NCI-H1092 treated with DMSO at 0.1 percent for 48 hours (cell line): ENCODE measurements at places on chromosomes 3 and 15.

- no peak for DNase-seq
These were observed 21.0 kb downstream of the ZNF385D start for GRCh38 chr3:21729888-21730459.

DNA sequence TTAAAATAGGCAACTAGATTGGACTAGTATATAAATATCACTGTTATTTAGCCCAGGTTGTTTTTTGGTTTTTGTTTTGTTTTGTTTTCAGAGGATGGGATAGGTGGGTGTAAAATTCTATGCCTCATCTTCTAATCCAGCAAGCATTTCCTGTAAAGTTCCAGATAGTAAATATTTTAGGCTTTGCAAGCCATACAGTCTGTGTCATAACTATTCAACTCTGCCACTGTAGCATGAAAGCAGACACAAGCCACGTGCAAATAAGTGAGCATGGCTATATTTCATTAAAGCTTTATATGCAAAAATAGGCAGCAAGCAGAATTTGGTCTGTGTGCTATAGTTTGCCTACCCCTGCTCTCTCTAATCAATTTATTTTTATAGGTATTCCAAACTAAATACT lies 657.3 kb upstream of the TGFBR2 start:
- DNase-seq, result no peak

GRCh38 chr15:89307046-89307587 lies 27.5 kb downstream of the POLG start:
- DNase-seq, result no peak

- DNase-seq, result no peak
These were observed 103.2 kb downstream of the PPP2R3A start for GRCh38 chr3:136068708-136069107.

DNA sequence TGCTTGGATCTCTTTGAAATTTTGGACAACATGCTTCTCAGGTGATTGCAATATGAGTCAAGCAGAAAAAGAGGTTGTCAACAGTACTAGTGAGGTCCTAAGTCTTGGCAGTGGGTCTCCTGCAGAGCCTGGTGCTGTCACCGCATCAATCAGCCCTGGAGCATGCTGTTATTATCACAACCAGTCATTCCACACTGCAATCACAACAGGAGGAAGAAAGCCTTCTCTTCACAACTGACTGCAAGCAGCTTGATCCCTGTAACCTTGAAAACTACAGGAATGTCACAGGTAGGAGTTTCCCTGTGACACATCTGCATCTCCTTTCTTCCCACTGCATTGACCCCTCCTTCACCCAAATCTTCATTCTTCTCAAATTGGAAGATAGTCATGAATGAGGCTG lies 451.1 kb upstream of the ATP11B start:
- no peak for DNase-seq

DNA sequence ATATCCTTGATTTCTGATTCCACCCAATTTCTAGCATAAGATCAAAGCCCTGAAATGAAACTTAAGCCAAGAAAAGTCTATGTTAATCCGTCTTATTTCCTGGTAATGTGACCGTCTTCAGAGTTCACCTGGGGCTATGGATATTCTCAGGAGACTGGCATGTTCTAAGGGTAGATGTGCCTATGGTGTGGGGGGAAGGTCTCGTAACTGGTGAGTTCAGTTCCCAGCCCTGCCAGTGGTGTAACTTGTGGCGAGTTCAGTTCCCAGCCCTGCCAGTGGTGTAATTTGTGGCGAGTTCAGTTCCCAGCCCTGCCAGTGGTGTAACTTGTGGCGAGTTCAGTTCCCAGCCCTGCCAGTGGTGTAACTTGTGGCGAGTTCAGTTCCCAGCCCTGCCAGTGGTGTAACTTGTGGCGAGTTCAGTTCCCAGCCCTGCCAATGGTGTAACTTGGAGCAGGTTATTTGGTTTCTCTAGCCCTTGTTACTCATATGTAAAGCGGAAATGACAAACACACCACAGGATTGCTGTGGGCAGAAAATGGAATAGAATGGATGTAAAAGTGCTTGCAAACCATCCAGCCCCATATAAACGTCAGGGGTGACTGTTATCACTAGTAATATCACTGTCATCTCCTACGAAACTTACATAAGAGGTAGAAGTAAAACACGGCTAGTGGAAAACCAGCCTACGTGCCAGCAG lies 30.4 kb downstream of the SLC51A start:
- DNase-seq, result no peak

GRCh38 chr3:7423995-7424394 lies 563.1 kb downstream of the GRM7 start:
- DNase-seq, result no peak

DNA sequence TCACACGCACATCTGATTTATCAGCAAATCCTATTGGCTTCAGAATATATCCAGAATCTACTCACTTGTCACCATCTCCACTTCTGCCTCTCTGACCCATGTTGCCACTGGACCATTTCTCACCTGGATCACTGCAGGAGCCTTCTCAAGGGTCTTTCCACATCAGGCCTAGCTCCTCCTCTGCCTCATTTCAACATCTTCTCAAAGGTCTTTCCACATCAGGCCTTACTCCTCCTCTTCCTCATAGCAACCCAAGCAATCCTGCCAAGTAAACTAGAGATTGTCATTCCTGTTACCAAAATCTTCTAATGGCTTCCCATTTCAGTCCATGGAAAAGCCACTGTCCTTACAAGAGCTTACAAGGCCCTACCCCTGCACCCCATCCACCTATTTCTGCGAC lies 18.0 kb upstream of the DUT start:
- DNase-seq, result no peak

DNA sequence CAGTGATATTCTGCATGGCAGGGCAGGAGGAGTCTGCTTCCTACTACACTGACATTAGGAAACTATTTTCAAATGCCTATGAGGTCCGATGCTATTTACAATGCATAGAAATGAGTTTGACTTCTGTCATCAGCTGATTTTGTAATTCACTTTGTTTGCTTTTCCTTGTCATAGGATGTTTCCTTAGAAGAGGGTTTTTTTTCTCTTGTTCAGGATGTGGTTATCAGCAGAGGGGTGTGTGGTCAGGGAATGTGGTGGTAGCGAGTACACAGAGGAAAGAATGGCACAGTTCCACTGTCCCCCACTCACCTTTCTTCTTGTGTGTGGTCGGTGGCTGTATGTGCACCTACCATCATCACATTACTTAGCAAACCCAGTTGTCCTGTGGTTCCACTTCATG lies 231.5 kb downstream of the LRTM1 start:
- no peak for DNase-seq

DNA sequence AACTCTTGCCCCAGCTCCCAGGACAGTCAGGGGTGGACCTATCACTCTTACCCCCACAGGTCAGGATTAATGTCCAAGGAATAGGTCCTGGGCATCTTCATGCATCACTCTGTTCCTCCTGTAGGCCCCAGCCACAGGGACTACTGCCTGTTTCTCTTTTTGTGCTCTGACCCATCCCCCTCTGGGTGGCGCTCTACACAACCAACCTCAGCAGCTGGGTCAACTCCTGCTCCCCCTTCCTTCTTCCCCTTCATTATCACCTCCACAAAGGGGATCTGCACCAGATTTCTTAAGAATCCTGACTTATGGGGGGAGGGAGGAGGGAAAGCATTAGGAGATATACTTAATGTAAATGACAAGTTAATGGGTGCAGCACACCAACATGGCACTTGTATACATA lies 12.2 kb upstream of the TRANK1 start:
- DNase-seq, result no peak

DNA sequence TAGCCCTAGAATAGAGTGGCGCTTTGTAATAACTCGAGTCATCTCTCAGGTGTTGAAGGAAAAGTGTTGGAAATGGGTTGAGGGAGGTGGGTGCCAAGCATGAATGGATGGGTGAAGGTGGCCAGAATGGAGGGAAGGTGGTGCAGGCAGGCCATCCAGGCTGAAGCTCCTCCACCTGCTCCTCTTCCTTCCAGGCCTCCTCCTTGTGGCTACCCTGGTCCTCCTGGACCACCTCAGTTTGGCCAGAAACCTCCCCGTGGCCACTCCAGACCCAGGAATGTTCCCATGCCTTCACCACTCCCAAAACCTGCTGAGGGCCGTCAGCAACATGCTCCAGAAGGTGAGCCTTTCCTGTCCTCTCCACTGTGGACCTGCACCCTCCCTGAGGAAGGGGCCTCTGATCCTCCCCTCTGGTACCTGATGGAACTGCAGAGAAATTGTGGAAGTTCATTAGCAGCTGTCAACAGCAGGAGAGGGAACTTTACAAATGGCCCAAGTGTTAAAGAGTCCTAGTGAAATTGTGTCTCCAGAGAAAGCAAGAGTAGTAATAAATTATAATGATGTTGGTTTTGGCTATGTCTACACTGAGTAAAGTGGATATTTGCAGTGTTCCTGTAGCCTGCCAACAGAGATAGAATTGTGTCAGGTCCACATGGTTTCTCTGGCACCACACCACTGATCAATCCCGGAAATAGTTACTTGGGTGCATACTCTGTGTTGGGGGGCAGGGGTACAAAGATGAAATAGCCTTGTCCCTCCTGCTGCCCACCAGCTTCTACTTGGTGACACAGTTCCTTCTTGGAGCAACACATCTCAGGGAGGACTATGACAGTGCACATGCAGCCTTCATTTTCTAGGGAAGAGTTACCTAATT lies 1.6 kb downstream of the IL12A start:
- DNase-seq, result no peak
